ENCODE measurements at places on chromosomes 3 and 15.

GRCh38 chr3:85626662-85627061 is 667.9 kb downstream of the CADM2 start:
- DNase-seq, result no peak

GRCh38 chr3:167783781-167784180 is 48.3 kb downstream of the SERPINI1 start:
- DNase-seq, result peak; percentile 56

DNA sequence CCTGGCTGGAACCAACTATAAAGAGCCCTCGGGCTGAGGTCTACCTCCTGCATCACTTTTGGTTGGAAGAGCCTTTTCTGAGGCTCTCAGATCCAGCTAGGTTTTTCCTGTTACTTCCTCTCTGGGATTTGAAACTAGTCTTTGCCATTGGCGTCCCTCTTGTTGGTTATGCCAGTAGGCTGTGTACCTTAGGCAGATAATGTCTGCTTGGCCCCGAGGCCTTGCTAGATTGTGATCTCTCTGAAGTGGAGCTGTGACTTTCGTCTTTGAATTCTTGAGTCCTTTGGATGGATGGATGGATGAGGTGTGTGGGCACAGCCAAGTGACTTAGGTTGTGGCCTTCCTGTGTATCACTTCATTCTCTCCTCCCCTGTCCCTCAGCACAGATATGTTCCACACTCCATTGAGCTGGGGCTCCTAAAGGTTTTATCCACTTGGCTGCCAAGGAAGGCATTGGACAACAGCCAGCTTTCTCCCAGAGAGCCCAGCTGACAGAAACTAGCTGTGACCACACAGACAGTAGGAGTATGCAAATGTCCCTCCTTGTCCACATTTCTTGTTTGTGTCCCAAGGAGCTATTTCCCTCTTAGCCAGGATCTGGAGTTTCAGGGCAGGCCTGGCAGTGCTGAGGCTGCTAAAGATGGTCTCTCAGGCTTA is 7.9 kb upstream of the DNAJC17 start:
- no peak for DNase-seq

- DNase-seq, result no peak
Observed at GRCh38 chr3:123084192-123084591, 17.4 kb downstream of the PDIA5 start.

GRCh38 chr15:59191855-59192237 is 14.8 kb upstream of the LDHAL6B start:
- DNase-seq, result no peak

DNA sequence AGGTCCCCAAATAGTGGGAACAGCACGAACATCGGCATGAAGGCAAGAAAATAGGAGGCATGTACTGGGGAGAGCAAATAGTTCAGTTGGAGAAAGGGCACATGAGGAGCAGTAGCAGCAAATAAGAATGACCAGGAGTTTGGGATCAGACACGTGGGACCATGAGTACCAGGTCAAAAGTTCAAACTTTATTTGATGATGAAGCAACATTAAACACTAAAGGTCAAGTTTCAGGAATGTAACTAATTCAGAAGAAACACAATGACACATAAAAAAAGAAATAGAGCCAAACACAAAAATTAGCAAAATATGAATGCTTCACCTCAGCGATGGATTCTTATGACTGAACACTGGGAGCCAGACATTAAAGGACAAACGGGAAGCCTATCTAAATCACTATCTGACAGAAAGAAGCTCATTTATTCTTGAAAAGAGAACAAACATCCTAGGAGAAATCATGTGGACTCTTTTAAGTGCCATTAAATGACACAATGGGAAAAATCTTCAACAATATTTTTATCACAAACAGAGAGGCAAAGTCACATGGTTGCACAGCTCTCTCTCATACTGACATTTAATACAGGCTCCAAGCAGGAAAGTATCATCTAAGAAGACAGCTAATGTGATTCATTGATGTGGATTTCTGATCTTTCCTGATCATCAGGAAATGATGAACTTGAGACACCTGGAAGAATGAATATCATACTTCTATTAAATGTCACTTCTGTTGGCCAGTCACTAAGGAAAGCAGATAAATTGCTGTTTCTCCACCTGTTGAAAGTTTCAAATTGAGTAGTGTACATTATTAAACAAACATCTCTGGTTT is 216.9 kb upstream of the THBS1 start:
- no peak for DNase-seq

DNA sequence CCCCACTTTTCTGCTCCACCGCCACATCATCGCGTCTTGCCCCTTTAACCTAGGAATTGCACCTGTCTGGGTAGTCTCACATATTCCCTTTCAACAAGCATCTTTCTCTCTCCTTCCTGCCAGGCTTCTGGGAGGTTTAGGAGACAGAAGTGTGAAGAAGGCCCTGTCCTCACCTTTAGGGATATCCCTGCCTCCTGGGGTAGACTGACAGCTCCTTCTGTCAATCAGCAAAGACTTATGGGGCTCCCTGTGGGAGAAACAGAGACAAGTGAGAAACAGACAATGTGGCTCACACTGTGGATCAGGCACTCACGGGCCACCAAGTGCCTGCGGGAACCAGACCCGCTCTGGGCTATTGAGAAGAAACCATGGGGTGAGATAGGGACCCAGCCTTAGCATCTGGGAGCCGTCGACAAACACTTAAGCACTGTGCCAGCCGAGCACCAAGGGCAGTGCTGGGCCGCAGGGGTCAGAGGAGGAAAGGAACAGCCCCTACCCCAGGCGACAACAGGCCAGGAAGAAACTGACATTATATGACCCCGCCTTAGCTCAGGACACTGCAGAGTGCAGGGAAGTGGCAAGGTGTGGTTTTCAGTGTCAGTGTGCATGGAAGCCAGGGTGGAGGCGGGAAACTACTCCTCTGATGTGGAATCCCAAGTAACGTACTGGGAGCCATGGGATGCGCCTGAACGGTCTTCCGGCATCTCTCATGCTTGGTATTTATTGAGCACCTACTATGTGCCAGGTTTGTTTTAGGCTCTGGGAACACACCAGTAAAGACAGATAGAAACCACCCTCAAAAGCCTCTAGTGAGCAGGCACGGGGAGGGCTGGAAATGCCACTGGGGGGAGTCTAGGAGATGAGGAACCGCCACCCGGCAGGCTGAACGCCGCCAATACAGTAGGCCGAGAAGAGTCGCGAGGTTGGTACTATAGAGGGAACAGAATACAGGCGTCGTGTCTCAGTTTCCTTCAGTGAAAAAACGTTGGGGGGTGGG is 1.8 kb downstream of the EFCC1 start:
- DNase-seq, result no peak

DNA sequence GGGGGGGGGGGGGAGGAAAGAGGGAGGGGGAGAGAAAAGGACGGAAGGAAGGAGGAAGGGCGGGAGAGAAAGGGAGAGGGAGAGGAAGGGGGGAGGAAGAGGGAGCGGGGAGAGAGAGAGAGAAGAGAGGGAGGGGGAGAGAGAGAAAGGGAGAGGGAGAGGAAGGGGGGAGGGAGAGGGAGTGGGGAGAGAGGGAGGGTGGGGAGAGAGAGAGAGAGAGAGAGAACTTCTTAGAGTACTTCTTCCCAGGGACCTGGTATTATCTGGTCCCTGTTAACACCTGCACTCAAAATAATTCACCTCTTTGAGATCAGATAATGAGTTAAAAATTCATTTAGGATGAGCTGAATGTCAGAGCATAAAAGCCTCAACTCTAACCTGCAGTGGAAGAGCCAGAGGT is 1.1 kb downstream of the SEC13 start:
- DNase-seq, result no peak

DNA sequence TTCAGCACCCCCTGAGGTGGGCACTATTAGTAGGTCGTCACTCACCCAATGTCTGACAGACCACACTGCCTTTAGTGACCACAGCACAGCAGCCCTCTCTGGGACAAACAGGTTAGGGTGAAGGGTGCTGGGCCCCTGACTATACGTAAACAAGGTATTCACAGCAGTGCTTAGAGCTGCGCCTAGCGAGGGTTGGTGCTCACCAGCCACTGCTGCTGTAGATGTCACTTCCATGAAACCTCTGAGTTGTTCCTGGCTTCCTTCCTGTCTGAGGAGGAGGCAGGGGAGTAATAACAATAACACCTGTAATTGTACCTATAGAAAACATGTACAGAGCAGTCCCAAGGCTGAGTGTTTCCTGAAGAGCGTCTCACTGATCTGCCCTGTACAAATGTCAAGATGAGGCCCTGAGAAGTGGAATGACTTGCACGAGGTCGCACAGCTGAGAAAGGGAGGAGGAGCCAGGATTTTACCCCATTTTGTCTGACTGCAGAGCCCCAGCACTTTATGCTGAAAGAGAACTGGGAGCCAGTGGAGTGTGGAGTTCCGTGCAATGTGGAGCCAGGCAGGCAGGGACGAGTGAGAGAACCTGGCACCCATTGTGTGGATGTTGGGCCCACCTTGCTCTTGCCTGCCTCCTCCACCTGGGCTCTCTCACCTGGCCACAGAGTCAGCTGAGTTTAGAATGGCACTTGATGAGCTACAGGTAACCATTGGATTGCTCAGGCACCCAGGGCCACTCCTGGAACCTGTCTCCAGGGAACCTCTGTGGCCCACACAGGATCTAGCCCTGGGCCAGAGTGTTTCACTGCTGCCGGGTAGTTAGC is 93.8 kb downstream of the DNAJB8 start:
- DNase-seq, result no peak

DNA sequence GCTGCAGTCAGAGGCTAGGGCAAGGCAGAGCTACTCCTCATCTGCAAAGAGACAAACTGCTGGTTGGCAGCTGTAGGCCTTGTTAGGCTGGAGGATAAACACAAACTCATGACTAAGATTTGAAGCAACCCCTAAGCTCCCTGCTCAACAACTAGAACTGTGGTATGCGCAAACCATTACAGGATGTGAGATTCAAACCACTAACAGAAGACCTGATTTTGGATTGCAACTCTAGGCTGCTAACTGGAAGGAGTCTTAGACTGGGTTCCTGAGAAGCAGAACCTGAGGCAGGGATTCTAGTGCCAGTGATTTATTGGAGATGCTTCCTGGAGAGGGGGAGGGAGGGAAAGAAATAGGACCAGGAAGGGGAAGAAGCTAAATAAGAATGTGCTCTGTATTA is 22.5 kb downstream of the CCR4 start:
- DNase-seq, result no peak

DNA sequence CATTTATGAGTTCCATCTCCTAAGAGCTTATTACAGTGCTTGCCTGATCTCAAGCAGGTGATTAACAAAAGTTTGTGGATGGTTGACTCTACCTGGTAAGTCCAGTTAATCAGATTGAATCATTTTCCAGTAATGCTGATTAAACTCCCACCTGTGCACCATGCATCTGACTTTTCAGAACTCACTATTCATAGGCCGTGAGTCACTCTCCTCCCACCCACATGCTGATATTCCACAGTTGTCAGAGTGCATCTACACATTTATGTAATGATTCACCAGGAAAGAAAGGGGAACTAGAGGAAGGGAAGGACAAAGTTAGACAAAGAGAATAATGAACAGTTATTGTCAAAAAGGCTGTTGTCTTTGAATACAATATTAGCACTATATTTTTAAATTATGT is 106.2 kb upstream of the UBE3A start:
- DNase-seq, result no peak

GRCh38 chr15:34802371-34802770 is 7.0 kb upstream of the ACTC1 start:
- no peak for DNase-seq

DNA sequence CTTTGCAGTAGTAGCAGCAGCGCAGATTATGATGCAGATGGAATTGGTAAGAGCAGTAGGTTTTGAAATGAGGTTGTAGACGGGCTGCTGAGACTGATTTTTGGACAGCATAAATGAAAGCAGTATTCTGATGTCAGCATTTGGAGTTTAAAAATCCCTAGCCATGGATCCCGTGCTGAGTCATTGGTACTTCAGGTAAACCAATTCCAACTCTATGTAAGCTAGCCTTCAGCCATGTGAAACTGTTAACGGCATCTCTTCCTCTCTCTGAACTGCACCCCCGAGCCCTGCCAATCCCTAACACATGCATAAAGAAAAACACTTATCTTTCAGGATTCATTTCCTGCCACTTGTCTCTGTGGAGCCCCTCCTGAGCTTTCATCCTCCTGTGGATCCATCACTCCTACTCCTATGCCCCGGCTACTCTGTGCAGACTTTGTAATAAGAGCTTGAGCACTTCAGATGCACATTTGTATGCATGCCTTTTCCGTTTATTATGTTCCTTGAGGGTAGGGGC is 119.0 kb downstream of the AKAP13 start:
- DNase-seq, result no peak

DNA sequence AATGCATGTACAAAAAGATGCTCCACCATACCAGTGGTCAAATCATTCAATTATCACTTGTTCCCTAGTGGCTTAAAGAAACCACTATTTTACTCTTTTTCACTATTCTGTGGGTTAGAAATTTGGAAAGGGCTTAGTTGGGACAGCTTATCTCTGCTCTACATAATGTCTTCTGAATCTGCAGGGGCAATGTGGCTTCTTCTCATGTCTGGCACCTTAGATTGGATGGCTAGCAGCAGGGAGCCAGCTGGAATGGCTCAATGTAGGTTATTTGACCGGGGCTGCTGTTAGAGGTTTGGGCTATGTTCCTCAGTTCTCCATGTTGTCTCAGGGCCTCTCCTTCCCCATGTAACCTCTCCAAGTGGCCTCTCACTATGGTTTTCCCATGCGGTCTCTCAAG is 57.5 kb upstream of the EPHB1 start:
- DNase-seq, result no peak

- DNase-seq, result no peak
Observed at GRCh38 chr3:171258316-171258715, 201.9 kb downstream of the TNIK start.

- DNase-seq, result no peak
Observed at GRCh38 chr3:56958879-56959278, 101.6 kb upstream of the SPATA12 start.

- DNase-seq, result peak; percentile 4
Observed at GRCh38 chr3:128969993-128970739, 23.7 kb downstream of the CFAP92 start.

DNA sequence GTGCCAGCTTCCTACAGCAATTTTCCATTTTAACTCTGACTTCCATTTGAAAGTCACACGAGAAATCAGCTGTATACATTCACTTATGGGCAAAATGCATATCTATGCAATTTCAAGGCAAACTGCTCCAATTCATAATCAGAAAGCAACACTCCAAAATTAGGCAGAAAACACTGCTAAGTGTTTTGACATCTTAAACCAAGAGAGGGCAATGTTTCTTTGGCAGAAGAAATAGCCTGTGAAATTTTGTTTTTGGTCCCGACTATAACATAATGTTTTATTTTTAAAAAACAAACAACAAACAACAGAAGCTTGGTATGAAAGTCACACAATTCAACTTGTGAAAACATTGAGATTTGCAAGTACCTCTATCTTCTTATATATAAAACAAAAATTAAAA is 42.6 kb downstream of the GOLIM4 start:
- DNase-seq, result no peak

DNA sequence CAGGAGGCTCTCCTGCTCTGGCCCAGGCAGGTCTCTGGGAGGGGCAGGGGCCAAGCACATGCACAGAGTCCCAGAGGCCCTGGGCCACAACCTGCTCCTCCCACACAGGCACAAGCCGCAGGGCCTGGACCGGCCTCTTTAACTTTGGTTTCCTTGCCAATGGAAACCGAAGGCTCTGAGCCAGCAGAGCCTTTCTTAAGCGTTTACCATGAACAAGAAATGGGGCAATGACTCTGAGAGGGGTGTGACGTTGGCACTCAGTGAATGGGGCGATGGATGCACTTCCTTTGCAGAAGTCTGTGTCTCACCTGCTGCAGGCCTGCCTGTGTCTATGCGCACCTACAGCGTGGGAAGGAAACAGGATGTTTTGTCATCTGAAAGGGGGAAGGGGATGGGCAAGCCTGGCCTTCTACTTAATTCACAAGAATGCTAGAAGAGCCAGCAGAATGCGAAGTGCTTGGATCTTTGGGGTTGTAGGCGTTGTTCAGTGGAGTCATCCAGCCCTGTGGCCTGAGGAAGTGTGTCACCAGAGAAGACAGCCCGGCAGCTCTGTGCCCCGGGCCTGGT is 41.8 kb downstream of the IFT122 start:
- DNase-seq, result no peak
